ENCODE measurements at places on chromosomes 6 and 20. TPM values are rescaled to one million over a fixed set of nuclear protein-coding genes. Genes with fewer than 3 reads are reported as not detected.

DNA sequence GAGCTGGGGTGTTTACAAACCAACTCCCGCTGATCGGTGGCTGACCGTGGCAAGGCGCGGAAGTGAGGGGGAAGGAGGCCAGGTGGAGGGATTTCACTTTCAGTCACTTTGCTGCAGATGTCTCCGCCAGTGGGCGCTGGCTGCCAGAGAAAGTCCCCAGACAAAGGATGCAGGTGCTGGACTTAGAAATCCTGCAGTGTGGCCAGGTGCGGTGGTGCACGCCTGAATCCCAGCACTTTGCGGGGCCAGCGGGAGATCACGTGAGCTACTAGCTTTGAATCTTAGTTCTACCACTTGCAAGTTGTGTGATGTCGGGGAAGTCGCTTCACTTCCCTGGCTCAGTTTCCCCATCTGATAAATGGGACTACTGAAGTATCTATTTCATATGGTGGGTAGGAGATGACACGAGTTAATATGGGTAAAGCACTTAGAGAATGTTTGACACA, 180.4 kb downstream of the ZNF217 start:
- peak; percentile 71 for DNase-seq

DNA sequence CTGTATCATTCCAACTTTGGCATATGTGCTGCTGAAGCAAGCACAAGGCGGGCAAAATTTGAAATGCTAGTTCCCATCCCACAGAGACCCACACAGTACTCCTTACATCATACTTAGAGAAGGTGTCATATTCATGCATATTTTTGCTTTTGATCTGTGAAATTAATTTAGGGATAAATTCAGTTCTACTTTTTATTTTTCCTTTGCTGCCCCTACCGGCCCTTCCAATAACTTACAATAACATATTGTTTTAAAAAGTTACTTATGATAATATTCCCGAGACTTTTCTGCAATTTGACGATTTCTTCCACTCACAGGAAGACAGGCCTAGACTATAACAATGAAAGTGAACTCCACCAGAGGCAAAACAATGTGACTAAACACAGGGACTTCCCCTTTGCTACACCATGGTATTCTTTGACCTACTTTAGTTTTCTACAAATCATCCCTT, 35.0 kb downstream of the SESN1 start:
- no peak for DNase-seq

DNA sequence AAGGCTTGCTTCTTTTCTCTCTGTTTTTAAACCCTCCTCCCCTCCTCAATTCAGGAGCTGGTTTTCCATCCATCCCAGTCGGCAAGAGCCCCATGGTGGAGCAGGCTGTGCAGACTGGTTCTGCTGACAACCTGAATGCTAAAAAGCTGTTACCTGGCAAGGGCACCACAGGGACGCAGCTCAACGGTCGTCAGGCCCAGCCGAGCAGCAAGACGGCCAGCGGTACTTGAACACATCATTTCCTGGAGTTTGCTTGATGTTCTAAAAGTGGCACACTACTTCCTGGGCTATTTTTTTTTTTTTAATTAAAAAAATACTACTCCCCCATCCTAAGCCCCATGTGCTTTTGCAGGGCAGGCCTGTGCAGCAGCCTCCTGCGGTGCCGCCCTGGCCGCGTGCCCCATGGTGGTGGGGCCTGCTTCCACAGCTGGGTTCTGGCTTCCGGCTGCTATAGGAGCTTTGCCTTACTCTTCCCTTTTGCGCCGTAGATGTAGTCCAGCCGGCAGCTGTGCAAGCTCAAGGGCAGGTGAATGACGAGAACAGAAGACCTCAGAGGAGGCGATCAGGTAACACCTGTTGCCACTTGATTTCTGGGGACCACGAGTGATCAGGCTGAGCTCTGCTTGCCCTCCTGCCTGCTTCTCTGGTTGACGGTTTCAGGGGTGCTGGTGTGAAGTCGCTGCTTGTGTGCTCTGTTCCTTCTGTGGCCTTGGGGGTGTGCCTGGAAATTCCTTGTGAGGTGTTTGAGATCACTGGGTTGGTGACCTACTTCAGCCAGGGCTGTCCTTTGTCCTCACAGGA, 7.7 kb downstream of the LSM14B start:
- no peak for DNase-seq

DNA sequence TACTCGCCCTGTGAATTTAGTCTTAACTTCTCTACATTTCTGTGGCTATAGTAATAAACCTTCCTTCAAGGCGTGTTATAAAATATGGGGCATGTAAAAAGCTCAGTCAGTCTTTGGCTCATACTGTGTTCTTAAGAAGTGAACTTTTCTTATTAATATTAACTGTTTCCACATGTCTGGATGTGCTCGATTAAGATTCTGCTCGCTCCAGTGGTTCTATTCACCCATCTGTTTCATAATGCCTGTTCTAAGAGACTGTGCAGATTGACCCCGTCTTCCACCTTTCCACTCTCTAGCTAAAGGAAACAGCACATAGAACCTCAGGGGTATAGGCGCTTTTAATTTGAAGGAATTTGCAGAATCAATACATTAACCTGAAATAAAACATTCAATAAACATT, 99.9 kb downstream of the L3MBTL3 start:
- no peak for DNase-seq

DNA sequence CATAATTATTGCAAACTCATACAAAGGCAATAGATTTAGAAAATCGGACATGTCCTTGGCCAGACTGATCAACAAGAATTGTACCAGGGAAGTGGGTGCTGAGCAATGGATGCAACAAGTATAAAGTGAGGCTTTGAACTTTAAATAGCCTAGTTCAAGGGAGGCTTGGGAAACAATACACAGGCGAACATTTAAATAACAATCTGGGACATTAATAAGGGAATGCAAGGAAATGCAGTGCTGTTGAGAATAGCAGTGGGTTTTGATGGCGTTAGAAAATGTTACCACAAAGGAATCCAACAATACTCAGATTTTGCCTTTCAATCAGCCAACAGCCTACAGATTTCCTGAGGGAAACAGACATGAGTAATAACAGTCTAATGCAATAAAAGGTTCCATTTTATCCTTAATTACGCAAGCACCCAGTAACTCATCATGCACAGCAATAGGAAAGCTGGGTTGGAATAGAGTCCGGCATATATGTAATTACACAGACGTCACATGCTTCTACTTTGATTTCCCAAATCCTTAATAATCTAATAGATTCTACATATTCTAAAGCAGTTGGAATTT, 134.6 kb downstream of the PHACTR1 start:
- no peak for DNase-seq

SULF2 gene
- 29.5 TPM for total RNA-seq

PRPH2 gene
- 0.49 TPM for total RNA-seq

DNA sequence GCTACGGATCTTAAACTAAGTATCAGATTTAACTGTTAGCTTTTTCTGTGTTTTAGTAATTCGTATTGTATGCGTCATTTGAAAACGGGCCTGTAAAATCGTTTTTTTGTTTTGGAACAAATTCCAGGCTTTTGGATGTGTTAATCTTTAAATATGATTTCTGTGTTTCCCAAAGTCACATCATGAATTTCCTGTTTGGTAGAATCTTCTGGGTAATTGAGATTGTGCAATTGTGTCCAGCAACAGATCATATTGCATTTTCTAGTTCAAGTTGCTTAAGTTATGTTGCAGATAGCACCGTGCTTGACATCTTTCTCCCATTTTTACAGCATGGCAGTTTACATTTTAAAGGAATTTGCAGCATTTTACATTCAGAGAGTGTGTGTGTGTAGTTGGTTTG, 1.9 kb downstream of the MAPK14 start:
- no peak for DNase-seq

DNA sequence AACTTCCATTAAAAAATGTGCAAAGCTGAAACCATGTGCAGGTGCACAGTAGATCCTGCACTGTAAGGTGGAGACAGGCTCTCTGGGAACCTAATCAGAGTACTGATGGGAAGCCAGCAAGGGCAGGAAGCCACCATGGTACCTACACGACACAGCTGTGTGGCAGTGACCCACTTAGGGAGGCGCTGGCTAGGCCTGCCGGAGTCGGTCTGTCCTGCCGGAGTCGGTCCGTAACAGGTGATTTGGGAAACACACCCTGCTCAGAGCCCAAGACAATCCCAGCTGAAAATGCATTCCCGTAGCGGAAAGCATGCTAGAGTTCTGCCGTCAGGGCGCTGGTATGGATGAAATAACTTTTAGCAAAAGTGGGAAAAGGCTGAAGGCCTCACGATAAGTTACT, 17.2 kb downstream of the TXNDC5 start:
- no peak for DNase-seq

DNA sequence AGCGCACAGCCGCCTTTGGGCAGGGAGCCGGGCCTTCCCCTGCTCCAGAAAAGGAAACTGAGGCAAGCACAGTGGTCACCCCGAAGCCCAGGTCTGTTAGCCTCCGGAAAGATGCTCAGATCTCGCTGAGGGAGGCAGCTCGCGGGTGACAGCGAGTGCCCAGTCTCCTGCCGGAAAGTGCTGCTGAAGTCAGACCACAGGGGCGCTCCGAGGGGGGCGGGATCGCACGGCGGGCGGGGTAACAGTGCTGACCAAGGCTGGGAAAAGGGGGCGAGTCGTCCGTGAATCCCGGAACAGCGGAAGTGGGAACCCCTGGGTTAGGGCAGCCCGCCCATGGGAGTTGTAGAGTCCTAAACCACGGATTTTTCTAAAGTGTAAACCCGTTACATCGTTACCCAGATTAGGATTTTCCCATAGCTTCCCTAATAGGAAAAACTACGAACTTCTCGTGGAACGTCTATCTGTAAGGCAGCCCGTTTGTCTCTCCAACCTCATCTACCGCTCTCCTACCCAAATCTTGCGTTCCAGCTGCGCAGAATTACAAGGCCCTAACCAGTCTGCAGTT, 504 bp downstream of the VPS16 start:
- peak; percentile 88 for DNase-seq

ERVFRD-1 gene
- 0.14 TPM for total RNA-seq

- no peak for DNase-seq
Observed at GRCh38 chr20:21873291-21873690, 167.8 kb downstream of the PAX1 start.

DNA sequence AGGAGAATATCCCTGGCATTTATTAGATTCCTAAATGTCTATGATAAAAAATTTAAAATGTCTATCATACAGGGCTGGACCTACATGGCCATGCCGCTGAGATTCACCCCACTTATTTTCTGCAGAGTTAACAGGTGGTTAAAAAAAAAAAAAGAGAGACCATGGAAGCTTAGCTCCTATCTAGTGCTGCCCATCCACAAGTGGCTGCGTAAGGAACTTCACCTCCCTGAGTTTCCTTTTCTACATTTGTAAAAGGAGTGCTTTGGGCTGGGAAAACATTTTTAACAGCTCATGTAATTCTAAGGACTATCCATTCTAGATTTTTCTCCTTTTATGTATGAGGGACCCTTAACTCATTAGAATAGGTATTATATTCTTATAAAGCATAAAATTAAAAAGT, 534.1 kb downstream of the MMUT start:
- DNase-seq = no peak

Data from Right ventricle myocardium inferior (tissue), 1 donor.